Central memory CD4-positive, alpha-beta T cell (primary cell): ENCODE measurements at places on chromosomes 5 and 9.

DNA sequence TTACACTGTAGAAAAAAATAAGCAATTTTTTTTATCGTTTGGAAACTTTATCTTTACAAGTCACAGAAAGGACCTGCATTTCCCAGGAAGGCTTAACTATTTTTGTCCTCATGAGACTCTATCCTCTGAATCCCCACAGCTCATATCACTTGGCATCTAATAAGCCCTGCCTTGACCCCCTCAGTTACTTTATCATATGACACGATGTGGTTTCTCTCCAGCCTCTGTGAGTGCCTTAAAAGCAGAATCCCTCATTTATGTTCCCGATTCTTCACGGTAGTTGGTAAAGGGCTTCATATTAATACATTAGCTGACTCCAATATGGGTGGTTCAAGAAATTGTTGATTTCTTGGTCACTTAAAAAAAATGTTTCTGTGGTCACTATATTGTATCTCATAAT lies 296.6 kb upstream of the GRAMD2B start:
- DNase-seq: no peak

DNA sequence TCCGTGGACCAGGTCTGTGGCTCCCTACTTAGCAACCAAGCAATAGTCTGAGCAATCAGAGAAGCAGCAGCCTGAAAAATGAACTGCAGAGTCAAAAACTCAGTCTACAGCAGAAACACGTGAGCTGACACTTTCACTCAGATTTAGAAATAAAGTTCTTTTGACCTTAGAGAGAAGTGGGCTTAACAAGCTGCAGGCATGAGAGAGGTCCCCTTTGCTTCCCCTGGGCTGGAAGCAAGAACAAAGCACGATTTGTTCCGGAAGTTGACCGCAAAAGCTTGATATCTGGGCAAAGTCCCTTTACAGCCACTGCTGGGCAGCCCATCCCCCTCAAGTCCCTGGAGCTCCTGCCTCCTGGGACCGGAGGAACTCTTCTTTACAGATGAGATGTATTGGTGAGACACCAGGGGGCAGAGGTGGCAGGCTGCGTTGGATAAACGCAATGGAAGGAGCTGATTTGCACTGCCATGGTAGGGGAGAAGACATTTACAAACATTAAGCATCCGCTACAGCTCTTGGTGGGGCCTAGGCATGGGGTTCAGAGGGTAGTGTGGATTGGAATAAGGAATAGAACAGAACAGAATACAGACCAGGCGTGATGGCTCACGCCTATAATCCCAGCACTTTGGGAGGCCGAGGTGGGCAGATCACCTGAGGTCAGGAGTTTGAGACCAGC lies 5.8 kb upstream of the SOWAHA start:
- DNase-seq: no peak

DNA sequence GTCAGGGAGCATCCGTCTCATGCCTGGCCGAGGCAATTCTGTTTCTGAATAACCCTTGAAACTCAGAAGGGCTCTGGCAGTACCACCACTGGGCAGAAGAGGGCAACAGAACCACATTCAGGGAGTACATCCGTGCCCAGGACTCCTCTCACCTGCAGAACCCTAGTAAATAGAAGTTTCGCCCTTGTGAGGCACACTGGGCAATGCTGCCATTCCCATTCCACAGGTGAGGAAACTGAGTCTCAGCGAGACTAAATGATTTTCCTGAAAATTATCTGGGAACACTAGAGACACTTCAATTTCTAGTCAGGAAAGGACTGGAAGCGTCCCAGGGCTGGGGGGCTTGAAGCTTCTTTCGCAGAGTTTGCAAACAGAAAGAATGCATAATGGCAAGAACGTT lies 74.7 kb downstream of the FGF1 start:
- peak; percentile 44 for DNase-seq

DNA sequence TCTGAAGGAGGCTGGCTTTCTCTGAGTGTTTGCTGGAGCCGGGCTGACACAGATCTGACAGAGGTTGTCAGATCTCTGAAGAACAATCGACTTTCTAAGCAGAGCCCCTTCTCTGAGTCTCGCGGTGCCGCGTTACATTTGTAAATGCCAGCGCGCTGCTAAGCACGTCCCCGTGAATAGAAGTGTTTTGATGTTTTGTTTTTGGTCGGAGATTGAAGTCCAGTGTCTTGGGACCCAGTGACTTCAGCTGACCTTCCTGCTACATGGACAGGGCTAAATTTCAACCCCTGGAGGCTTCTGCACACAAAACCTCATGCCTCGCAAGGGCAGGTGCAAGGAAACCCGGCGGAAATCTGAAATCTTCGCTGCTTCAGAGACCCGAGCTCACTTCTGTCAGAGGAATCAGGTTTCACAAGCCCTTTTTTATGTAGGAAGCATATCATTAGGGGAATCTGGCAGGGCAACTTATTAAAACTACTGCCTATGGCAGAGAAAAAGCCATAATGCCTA lies 27.2 kb downstream of the NEUROG1 start:
- no peak for DNase-seq

GRCh38 chr5:2773327-2773726 lies 21.9 kb upstream of the IRX2 start:
- no peak for DNase-seq
